Stimulated activated CD8-positive, alpha-beta memory T cell treated with anti-CD3 and anti-CD28 coated beads, Interleukin-4, amount 100 ng/mL, for 4 hours (primary cell): ENCODE measurements at places on chromosomes 11 and 22.

DNA sequence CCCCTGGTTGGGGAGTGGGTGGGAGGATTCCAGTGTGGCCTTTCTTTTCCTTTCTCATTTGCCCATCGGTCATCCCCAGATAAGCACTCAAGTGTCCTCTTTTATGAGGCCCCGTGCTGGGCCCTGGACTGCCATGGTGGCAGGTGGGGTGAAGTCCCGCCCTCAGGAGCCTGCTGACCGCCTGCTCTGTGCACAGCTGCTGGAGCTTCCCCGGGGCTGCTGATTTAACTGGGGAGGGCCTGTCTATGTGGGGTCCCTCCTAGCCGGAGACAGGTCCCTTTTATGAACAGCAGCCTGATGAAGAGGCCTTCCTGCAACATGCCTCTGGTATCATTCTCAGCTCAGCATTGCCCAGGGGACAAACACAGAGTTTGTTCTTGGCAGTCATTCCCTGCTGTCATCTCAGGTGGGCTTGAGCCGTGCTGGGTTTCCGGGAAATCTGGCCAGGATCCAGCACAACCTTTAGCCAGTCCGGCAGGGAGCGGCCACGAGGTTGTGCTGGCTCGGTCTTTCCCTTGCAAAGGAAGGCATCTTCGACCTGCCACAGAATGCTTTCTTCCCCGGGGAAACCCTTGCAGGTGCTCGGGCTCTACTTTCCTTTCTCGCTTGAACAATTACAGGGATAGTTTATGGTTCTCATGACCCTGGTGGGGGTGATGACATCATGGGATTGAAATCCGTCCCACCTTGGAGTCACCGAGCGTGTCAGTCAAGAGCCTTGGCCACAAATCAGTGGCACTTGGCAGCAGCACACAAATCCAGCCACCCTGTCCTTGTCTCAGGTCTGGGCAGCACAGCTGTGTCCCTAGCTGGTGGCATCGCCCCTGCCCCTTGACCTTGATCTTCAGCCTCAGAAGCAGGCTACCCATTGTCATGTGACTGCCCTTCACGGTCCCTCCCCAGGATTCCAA is 20.1 kb downstream of the ST14 start:
- DNase-seq: no peak

DNA sequence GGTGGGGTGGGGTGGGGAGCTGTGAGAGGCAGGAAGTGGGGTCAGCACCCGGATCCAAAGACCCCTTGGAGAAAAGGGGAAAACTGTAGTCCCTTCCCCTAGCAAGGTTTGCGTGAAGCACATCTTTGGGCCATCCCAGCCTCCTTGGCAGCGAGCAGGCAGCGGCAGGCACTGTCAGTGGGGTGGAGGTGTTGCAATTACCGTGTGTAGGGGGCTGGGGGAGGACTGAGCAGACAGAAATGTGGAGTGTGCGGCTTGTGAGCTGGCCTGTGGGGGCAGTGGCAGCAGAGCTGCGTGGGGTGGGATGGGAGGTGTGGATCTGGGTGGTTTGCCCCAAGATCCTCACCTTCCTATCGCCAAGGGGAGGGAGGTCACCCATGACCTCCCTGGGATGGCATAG is 16.4 kb downstream of the DAGLA start:
- DNase-seq: no peak

GRCh38 chr11:47928426-47928825 is 51.9 kb upstream of the PTPRJ start:
- no peak for DNase-seq

DNA sequence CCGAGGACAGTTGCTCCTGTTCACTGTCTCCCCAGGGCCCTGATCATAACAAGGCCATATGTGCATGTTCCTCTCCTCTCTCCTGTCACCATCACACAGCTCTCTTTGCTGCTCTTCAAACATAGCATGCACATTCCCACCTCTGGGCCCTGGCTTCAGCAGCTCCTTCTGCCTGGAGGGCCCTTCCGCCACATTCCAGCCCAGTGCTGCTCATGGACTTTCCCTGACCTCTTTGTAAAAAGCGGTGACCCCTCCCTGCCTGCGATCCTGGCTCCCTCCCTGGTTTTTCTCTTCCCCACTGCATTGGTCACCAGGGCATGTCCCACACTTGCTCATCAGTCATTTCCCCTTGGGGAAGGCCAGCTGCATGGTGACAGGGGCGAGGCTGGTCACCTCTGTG is 98.2 kb downstream of the MYO18B start:
- no peak for DNase-seq

DNA sequence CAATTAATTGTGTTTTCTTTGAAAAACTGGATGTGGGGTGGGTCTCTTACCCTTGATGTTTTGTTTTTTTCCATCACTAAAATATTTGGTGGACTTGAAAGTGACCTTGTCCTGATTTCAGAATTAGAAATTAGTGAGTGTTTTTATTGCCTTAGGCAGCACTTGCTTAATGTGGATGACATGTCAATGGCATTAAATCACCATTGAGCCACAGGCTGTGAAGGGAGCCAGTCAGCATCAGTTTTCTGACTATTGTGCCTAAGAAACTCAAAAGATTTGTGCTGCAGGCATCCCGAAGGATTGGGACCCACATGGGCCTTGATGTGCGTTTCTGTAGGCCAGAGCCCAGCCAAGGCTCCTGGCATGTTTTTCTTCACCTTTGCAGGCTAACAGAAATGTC is 53.8 kb downstream of the SWAP70 start:
- no peak for DNase-seq

- DNase-seq: no peak
These were observed 39.3 kb downstream of the LRP5 start for GRCh38 chr11:68351450-68352275.

DNA sequence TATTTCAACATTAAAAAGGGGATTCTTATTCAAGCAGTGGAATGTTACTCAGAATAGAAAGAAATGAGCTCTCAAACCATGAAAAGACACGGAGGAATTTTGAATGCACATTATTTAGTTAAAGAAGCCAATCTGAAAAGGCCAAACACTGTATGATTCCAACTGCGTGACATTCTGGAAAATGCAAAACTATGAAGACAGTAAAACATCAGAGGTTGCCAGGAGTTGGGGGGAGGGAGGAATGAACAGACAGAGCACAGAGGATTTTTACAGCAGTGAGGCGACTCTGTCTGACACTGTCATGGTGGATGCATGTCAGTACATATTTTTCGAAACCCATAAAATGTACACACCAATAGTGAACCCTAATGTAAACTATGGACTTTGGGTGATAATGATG is 22.9 kb upstream of the THY1 start:
- no peak for DNase-seq

DNA sequence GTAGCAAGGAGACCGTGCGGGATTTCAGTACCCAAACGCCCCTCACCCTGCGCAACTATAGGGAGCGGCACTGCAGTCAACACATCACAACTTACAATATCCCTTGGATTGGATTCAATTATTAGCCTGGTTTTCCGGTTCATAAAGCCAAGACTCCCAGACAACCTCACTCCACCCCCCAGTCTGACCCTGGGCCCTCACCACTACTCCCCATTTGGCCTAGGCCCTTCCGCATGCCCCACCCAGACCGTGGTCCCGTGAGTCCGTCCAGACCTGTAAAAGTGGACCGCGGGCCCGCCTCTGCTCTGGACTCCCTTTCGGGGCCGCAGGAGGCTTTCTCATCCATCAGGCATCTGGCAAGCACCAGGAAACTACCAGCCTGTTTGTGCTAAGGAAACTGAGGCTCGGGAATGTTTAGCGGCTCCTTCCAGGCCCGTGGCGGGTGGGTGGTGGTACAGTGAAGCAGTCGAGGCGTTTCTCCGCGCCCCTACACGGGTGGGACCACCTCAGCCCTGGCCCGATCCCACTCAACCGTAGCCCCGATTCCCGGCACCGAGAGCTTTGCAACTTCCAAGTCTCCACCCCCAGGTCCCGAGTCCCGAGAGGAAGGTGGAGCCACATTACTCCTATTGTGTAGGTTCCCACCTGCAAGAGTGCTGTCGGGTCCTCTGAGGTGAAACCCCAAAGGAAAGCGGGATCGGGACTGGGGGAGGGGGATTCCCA is 679 bp upstream of the DPP3 start:
- DNase-seq: no peak

DNA sequence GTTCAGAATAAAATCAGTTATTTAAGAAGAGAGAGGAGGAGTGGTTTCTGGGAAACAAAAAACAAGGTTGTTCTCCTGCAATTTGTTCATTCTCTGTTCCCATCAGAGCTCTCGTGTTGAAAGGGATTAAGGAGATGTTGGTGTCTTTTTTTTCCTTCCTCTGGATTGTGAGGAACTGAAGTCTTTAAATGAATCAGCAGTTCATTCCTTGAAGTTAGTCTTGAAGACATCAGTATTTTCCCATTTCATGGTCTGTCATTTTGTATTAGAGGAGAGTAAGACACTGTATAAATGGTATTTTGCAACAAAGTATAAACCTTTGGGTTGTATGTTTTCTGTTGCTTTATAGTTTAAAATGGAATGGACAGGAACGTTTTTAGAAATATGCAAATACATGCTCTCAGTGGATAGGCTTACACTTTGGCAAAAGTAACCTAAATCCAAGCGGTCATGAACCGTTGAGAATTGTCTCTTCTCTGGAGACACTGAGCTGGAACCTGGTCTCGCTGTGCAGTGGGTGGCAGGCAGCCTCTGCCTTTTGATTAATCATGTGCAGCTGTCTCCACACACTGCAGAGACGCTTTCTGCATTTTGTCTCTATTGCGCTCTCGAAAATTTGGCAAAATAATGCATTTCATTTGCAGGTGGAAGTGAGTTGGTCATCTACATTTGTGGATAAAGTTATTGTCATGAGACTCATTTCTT is 33.0 kb downstream of the SAMM50 start:
- DNase-seq: no peak

DNA sequence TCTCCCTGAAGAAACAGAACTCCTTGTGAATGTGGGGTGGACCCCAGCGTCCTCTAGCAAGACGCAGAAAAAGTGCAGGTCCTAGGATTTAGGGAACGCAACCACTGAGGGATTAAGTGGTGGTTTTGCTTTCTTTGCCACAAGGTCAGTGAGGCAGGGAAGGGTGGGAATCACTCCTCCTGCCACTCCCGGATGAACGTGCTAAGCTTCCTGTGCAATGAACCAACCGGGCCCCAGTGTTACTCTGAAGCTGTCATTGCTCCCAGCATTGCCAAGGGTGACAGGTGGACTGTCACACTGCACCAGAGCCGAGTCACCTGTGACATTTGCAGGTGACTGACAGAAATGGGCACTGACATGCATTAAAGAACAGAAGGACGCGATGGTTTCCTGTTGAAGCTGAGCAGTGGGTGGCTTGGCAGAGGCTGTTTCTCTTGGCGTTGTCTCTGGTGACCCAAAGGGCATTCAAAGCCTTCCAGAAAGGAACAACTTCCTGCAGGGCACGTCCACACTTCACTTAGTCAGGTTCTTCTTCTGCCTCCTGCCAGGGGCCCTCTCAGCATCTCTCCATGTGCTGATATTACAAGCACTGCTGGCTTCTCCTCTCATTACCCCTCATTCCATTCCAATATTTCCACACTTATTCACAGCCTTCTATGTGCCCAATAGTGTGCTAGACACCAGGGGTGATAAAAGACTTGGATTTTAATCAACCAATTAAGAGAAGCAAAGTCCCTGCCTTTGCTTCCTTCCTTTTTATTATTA is 9.7 kb downstream of the KIRREL3 start:
- no peak for DNase-seq

GRCh38 chr11:25602149-25602548 is 729.8 kb upstream of the ANO3 start:
- DNase-seq: no peak

GRCh38 chr11:16774936-16775613 is 36.6 kb downstream of the C11orf58 start:
- DNase-seq: no peak

DNA sequence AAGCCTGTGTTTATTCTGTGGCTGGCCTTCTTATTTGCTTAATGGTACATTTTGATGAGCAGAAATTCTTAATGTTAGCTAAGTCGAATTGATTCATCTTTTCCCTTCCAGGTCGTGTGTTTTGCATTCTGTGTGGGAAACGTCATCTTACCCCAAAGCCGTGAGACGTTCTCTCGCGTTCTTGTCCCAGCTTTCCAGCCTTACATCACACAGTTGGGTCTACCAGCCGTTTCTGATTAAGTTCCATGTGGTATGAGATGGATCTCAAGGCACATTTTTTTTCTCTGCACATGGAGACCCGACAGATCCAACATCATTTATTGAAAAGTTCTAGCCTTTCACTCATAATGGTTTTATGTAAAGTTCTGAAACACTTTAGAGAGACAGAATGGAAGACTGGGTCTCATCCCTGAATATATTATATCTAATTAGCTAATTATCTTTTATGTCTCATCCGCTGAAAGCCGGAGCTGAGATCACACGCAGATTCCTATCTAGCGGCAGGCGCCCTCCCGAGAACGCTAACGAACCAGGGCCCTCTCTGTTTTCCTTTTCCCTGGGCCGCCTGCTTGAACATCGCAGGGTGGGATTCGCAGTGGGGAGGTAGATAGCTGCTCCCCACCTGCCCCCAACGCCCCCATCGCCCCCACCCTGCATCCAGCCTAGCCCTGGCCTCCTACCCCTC is 1162.2 kb downstream of the BRD1 start:
- no peak for DNase-seq

GRCh38 chr22:20919718-20920117 is 2.5 kb downstream of the CRKL start:
- no peak for DNase-seq

DNA sequence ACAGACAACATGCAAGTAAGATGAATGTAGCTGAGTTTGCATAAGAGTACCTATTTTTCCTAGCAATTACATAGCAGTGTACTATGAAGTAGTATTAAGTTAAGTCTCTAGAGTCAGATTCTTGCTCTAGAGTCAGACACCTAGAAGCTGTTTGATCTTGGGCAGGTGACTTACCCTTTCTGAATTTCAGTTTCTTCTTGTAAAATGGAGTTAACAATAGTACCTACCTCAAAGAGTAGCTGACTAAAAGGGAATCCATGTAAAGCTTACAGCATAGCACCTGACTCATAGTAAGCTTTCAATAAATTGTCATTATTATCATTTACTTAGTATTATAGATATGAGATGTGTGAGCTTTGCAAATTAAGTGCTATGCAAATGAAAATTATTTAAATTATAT is 47.8 kb upstream of the PTPRJ start:
- no peak for DNase-seq

DNA sequence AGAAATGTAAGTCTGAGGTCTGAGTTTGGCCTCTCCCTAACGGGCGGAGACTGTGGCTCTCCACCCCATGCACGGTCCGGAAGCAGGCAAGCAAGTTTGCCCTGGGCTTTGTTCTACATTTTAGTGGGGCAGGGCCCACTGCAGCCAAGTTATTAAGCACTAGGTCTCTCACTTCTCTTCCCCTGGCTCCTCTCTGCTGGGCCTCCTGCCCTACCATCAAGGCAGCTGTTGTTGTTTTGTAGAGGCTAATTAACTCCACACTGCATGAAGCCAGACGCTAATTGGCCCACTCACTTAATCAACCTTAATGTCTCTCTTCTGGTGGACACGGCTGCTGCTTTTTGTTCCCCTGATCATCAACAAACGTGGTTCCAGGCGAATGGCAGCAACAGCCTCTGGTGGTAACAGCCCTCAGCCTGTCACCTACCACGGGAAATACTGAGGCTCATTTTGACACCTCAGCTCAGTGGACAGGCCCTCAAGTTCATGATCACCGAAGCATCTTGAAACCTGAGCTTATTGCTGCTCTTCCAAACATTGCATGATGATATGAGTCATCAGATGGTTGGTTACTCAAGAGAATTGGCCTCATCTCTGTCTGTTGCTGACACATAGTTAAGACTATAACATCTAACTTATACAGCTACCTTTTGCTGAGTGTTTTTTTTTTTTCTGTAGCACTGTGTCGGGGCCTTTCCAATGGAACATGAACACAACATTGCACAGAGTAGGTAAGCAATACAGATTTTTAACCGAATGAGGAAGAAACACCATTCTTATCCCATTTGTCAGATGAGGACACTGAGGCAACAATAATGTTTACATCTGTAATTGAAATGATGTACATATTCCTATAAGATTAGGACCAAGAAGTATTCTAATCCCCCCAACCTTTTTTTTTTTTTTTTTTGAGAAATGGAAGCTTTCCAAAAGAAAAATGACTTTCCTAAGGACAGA is 20.8 kb upstream of the LMO2 start:
- no peak for DNase-seq
